Tongue (tissue), 3 donors: ENCODE measurements at places on chromosomes 11 and 22. TPM values are rescaled to one million over a fixed set of nuclear protein-coding genes. Genes with fewer than 3 reads are reported as not detected.

The STK33 gene
- total RNA-seq = 8.2 TPM

The ROM1 gene
- 0.72 TPM for total RNA-seq

The TPBGL gene
- total RNA-seq = 0.51 TPM

The ZDHHC8 gene
- total RNA-seq = 39.4 TPM

The FLRT1 gene
- total RNA-seq = 3.7 TPM

The VPREB1 gene
- not detected for total RNA-seq

The CDC45 gene
- total RNA-seq = 6.3 TPM

The MS4A4A gene
- total RNA-seq = 2.9 TPM

The MICAL3 gene
- total RNA-seq = 41.0 TPM

The MYRF gene
- total RNA-seq = 1.4 TPM

The DEUP1 gene
- total RNA-seq = not detected
